CD4-positive, alpha-beta T cell treated with Interleukin-6 at 100 ng/mL for 8 hours (primary cell): ENCODE measurements at places on chromosomes 5 and 9.

DNA sequence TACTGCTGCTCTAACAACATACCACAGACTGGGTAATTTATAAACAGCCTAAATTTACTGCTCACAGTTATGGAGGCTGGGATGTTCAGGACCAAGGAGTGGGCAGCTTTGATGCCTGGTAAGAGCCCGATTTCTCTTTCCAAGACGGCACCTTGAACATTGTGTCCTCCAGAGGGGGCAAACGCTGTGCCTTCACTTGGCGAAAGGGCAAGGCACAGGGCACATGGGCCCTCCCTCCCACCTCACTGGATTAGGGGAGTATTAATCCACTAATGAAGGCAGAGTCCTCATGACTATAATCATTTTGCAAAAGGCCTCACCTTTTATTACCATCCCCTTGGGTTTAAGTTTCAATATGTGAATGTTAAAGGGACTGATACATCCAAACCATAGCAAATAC is 397.7 kb downstream of the TMEM38B start:
- DNase-seq = no peak

DNA sequence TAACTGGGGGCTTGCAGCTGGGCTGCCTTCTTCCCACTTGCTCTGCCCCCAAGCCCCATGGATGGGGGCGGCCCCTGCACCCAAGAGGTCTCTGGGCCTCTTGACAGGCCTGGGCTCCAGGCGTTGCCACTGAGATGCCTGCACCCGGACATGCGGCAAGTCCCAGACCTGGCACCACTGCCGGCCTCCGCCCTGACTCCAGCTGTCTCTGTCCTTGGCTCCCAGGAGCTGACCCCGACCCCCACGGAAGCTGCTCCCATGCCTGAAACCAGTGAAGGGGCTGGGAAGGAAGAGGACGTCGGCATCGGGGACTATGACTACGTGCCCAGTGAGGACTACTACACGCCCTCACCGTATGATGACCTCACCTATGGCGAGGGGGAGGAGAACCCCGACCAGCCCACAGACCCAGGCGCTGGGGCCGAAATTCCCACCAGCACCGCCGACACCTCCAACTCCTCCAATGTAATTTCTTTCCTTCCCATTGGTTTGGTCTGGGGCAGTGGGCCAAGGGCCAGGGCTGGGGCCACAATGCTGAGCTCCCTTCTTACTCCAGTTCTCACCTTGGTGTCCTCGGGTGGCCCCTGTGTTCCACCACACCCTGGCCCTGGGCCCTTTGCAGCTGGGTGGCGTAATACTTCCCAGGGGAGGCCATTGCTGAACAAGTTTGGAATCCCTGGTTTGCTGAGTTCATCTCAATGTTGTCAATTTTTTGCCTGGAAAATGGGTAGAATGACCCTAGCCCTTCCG is 88.6 kb downstream of the COL5A1 start:
- no peak for DNase-seq

- no peak for DNase-seq
These were observed 24.7 kb upstream of the TJP2 start for GRCh38 chr9:69149321-69149807.

- DNase-seq = no peak
These were observed 125.7 kb downstream of the ELAVL2 start for GRCh38 chr9:23700359-23700758.

GRCh38 chr9:128657796-128658195 is 1.1 kb upstream of the DYNC2I2 start:
- no peak for DNase-seq

- no peak for DNase-seq
These were observed 267.8 kb upstream of the CLINT1 start for GRCh38 chr5:158126442-158127405.

- DNase-seq = no peak
These were observed 96.1 kb downstream of the MAP1B start for GRCh38 chr5:72203251-72203845.

DNA sequence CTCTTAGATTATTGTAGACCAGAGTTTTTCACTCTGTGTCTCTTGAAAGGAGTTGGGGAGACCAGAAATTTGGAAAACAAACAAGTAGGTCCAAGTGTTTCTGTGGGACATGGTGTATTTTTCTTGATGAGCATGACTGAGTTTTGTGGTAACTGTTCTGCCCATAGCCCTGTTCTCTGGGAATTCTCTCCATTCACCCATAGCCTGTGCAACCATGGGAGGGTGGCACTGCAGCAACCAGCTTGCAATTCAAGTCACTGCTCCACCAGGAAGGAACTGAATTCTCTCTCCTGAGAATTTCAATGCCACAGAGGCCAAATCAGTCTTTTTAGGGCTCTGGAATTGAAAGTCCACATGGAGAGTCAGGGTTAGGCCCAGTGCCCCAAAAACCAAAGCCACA is 475.3 kb upstream of the TRPC7 start:
- no peak for DNase-seq

DNA sequence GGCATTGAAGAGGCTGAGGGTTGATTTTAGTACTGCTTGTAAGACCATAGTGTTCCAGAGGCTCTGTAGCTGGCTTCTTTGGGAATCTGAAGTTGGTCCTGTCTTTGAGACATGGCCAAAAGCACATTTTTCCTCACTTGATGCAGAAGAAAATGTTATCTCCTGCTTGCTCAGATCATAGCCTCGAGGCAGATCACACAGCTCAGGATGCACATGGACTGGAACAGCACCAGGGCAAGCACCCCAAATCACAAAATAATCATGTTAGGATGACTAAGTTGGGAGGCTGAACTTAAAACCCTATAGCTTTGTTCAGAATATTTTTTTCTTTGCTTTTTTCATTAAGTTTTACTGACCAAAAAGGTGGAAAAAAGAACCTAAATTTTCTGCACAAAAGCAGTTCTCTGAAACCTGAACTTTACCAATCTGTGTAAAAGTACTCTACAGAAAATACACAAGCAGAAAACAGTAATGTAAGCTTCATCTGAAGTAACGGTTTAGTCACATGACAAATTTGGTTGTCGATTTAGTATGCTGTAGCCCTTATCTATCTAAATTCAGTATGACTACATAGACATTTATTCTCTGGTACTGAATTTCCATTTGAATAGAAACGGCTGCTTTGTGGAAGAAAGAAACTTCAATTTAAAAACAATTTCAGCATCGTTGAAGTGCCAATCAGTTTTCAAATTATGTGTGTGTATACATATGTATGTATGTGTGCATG is 3.4 kb downstream of the KLHL9 start:
- DNase-seq = no peak

DNA sequence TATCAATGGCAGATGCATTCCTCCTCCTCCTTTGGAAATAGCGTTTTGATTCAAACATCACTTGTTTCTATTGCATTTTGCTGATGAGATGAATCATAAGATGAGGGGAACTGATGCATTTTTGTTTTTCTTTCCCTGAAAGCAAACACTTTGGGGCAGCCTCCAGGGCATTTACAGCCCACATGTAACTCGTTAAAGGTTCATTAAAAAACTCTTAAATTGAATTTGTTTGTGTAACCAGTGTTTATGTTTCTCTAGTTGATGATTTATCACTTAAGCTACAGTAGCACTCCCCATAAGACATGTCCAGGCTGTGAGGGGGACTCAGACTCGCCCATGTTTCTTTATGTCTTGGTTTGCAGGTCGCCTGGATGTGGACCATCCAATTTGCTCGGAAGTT is 246.1 kb upstream of the ANKH start:
- DNase-seq = no peak

DNA sequence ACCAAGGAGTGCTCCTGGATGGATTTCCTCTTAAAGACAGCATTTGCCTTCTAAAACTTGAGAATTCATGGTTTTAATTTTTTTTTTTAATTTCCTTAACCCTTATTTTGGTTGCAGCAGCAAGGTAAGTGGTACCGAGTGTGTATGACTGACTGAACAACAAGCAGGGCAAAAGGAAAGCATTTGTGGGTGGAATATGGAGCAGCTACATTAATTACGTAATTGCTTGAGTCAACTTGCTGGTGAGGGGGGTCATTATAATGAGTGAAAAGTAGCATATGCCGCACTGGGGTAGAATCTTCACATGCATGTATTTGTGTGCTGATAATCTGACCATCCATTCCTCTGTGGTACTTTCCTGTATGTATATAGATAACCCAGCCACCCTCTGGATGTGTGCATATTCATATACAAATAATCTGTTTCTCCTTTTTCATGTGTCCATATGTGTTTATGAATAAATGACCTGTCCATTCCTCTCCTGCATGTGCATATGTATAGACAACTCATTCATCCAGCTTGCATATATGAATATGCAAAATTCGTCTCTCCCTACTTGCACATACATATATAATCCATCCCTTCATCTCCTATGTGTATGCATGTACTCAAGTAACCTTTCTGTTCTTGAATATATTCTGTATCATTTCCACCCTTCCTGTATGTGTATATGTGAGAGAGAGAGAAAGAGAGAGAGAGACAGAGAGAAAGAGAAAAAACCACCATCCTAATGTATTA is 147.5 kb upstream of the RUSC2 start:
- DNase-seq = no peak

DNA sequence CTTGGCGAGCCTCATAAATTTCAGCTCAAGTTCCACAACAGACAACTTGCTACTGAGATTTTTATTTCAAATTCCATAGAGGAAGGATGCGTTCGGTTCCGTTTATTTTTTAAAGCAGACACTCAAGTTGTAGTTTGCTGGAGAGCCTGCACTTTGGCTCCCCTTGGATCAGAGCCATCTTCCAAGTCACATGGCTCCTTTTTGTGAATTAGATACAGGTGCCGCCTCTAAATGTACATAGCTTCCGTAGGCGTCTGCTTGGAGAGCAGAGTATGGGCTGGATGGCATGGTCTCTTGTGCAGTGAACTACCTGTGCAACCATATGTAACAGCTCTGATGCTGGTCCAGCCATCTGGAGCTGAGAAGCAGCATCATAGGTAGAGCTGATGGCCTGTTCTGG is 73.9 kb upstream of the WWC1 start:
- DNase-seq = no peak

- no peak for DNase-seq
These were observed 129.7 kb upstream of the VCAN start for GRCh38 chr5:83341815-83342334.

DNA sequence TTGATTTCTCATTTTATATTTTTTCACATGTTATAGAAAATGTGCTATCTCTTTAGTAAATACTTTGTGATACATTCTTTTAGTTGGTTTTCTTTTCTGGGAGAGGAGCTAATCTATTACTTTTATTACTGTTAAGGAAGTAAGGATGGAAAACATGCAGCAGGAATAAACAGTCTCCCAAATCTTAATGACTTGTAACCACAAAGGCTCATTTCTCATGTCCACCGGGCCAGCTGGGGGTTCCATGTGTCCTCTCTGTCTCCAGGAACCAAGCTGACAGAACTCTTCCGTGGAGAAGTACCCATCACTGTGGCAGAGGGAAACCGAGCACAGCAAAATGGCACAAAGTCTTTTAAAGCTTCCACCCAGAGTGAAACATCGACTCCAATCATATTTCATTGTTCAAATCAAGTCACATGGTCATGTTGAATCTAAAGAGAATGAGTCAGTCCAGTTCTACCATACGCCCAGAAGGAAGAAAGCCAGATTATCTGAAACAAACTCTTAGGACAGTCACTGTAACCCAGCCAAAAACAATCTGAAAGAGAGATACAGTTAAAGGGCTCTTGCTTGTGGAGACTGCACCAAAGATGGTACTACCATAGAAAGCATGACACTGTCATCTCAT is 97.1 kb upstream of the CDH6 start:
- no peak for DNase-seq

DNA sequence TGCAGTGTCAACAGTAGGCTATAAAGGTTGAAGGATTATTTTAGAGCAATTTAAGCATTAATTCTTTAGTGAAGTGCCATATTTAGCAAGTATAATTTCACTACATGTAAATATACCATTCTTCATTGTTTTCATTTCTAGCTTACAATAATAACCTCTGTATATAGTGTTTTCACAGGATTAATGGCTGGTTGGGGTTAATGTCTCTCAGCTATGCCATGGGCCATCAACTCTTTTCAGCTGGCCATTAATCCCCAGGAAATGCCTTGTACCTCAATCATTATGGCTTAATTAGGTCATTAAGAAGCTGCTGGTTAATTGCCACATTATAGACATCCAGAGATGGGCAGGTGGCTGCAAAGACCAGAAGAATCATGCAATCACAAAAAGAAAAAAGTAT is 715.1 kb downstream of the MAT2B start:
- no peak for DNase-seq

DNA sequence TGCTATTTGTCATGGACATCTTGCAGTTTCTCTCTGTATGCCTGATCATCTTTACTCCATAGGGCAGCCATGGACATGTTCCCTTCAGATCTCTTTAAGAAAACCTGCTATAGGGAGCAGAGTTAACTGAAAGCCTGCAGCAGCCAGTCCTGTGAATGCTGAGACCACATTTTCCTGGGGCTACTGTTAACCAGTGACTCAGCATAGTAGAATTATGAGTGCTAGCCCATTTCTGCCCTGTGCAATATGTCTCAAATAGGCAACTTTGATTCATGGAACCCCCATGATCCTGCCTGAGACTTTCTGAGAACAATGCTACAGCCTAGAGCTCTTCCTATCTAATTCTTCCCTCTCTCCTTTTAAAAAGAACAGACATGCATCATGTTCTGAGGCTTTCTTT is 624.2 kb downstream of the CHSY3 start:
- no peak for DNase-seq

DNA sequence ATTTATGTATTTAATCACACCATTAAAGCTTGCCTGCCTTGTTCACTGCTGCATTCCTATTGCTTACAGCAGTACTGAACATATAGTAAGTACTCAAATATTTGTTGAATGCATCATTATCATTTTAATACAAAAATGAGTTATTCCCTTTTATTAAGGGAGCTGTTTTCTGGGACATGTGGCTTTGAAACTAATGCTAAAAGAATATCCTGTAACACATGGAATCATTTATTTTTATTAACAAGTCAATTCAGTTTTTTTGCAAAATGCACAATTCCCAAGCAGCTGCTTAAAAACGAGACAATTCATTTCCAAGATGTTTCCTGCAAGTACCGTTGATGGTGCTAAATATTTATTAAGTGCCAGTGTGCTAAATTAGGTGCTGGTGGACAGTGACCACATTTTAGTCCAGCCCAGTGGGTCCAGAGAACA is 148.3 kb upstream of the NR3C1 start:
- DNase-seq = no peak

GRCh38 chr9:136090768-136091581 is 4.1 kb downstream of the NACC2 start:
- DNase-seq = no peak
